Sigmoid colon (tissue), 7 donors: ENCODE measurements at places on chromosomes 12 and 14. TPM values are rescaled to one million over a fixed set of nuclear protein-coding genes. Genes with fewer than 3 reads are reported as not detected.

The VRTN gene
- not detected for polyA plus RNA-seq

The BHLHE41 gene
- 4.8 TPM for polyA plus RNA-seq

The PTPRB gene
- polyA plus RNA-seq = 1.8 TPM

The PSMD9 gene
- 108 TPM for polyA plus RNA-seq

The SAMD15 gene
- 0.23 TPM for polyA plus RNA-seq

The CSRP2 gene
- 3.2 TPM for polyA plus RNA-seq

The SBNO1 gene
- 8.8 TPM for polyA plus RNA-seq

The SRRM4 gene
- not detected for polyA plus RNA-seq

The TCL1A gene
- not detected for polyA plus RNA-seq

The CLEC2A gene
- not detected for polyA plus RNA-seq

The PHLDA1 gene
- polyA plus RNA-seq = 2.4 TPM

The MAP3K9 gene
- 4.7 TPM for polyA plus RNA-seq

The NR4A1 gene
- polyA plus RNA-seq = 31.2 TPM

The ANO2 gene
- polyA plus RNA-seq = 1.2 TPM

The LRRK2 gene
- 0.92 TPM for polyA plus RNA-seq

The EXD2 gene
- 1.8 TPM for polyA plus RNA-seq

The RND1 gene
- 2.4 TPM for polyA plus RNA-seq

The KCNA5 gene
- polyA plus RNA-seq = 0.60 TPM

The ULK1 gene
- polyA plus RNA-seq = 5.3 TPM

The EPYC gene
- 0.09 TPM for polyA plus RNA-seq

The STX2 gene
- polyA plus RNA-seq = 2.8 TPM

The MYF5 gene
- polyA plus RNA-seq = not detected

The PZP gene
- not detected for polyA plus RNA-seq

The KRT86 gene
- 0.25 TPM for polyA plus RNA-seq

The NDUFA9 gene
- polyA plus RNA-seq = 52.2 TPM

The RBP5 gene
- 30.9 TPM for polyA plus RNA-seq

The TAPBPL gene
- polyA plus RNA-seq = 36.0 TPM

The SIVA1 gene
- 124 TPM for polyA plus RNA-seq

The FAR2 gene
- 34.8 TPM for polyA plus RNA-seq

The RNU4-1 gene
- polyA plus RNA-seq = not detected

The NUAK1 gene
- polyA plus RNA-seq = 2.6 TPM

The KRT77 gene
- 0.01 TPM for polyA plus RNA-seq

The GALNT8 gene
- polyA plus RNA-seq = 2.8 TPM

The MUCL1 gene
- polyA plus RNA-seq = not detected

The EXOC3L4 gene
- polyA plus RNA-seq = 6.0 TPM

The AQP6 gene
- polyA plus RNA-seq = not detected

The TAS2R42 gene
- not detected for polyA plus RNA-seq

The SNRPF gene
- 43.9 TPM for polyA plus RNA-seq

The TDRD9 gene
- 1.2 TPM for polyA plus RNA-seq

The GPR68 gene
- polyA plus RNA-seq = not detected

The IFNG-AS1 gene
- not detected for polyA plus RNA-seq

The HHIPL1 gene
- polyA plus RNA-seq = not detected

The CLEC1B gene
- polyA plus RNA-seq = not detected

The STYX gene
- polyA plus RNA-seq = 8.1 TPM

The PTCSC3 gene
- polyA plus RNA-seq = not detected

The RAB15 gene
- polyA plus RNA-seq = 29.4 TPM

The KCNMB4 gene
- polyA plus RNA-seq = 1.9 TPM

The OR5AU1 gene
- polyA plus RNA-seq = not detected

The DBX2 gene
- not detected for polyA plus RNA-seq

The WNT1 gene
- not detected for polyA plus RNA-seq

The OR10G3 gene
- polyA plus RNA-seq = not detected

The PAX9 gene
- polyA plus RNA-seq = 0.07 TPM

The DGLUCY gene
- 49.8 TPM for polyA plus RNA-seq

The KCNK13 gene
- polyA plus RNA-seq = 1.4 TPM

The KIF5A gene
- polyA plus RNA-seq = 0.46 TPM

The KRT79 gene
- not detected for polyA plus RNA-seq

The PWP1 gene
- polyA plus RNA-seq = 31.8 TPM

The NKX2-1 gene
- polyA plus RNA-seq = not detected

The SMCO2 gene
- not detected for polyA plus RNA-seq

The RHOJ gene
- 6.6 TPM for polyA plus RNA-seq
